Non-pigmented ciliary epithelial cell (primary cell): ENCODE measurements at places on chromosomes 5 and 9.

DNA sequence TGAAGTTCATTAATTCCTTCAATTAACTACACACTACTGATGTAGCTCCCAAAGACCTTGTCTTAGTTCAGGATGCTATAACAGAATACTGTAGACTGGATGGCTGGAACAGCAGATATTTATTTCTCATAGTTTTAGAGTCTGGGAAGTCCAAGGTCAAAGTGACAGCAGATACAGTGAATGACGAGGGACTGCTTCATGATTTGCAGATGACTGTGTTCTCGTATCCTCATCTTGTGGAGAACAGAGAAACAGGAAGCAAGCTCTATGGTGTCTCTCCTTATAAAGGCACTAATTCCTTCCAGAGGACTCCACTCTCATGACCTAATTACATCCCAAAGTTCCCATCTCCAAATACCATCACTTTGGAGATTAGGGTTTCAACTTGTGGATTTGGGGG is 65.6 kb upstream of the MAP1B start:
- DNase-seq, result no peak

- no peak for DNase-seq
Observed at GRCh38 chr9:126328407-126328806, 1.8 kb downstream of the MVB12B start.

DNA sequence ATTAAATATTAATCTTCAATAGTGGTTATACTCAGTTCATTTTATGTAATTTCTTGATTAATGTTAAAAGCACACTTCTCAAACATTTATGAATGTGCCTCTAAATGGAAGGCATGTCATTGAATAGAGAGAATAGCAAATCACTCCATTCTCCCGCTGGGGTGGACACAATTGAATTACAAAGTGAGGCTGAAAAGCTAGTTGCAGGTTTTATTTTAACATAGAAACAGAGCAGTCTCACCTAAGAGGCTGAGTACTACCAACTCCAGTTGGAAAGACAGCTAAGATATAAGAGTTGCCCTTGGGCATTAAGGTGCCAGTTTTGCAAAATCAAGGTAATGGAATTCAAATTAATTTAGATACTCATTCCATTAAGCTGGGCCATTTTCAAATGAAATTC is 147.2 kb downstream of the PCSK1 start:
- no peak for DNase-seq

- no peak for DNase-seq
Observed at GRCh38 chr5:73214996-73215395, 42.0 kb downstream of the TMEM174 start.

DNA sequence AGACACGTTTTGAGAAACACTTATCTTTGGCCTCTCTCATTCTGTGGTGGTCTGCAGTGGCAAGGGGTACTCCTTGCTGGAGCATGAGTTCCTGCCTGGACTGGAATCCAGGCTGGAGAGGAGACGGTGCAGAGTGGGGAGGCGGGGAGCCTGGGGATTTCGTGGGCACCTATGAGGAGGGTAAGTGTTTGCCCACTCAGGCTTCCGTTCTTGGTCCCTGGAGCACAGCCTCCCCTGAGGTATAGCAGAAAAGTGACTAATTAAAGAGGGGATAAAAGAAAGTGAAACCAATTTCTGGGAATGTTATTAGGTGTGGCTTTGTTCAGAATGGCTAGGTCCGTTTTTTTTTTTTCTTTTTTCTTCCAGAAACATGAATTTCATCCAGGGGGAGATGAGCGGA is 90.8 kb downstream of the ARHGAP26 start:
- DNase-seq, result no peak

DNA sequence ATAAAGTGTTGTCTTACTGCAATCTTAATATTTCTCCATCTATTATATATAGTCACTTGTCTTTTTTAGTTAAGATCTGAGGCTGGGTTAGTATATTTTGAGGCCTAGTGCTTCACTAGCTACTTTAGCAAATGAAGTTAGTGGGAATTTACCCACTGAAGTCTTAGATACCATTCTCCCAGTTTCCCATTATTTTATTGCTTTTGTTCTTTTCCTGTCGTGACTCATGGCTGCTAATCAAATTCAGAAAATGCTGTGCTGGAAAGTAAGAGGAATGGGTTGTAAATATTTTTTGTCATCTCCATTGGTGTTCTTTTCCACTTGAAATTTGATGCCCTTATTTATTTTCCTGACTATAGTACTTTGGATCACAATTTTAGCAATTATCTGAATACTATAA is 14.2 kb downstream of the TCERG1 start:
- DNase-seq, result no peak

- DNase-seq, result no peak
Observed at GRCh38 chr5:133985540-133986180, 17.2 kb upstream of the C5orf15 start.

GRCh38 chr5:78887384-78888118 is 97.6 kb downstream of the ARSB start:
- no peak for DNase-seq
